ENCODE measurements at places on chromosomes 6 and 20. TPM values are rescaled to one million over a fixed set of nuclear protein-coding genes. Genes with fewer than 3 reads are reported as not detected.

Gene IPCEF1
- polyA plus RNA-seq, result 3.4 TPM

Gene UBE2V1
- 154 TPM for polyA plus RNA-seq

Gene GSTA2
- polyA plus RNA-seq, result 0.51 TPM

Gene DNAJC5
- polyA plus RNA-seq, result 19.9 TPM

Gene COL19A1
- polyA plus RNA-seq, result 0.85 TPM

Gene SPINT4
- polyA plus RNA-seq, result not detected

Gene NDRG3
- polyA plus RNA-seq, result 33.6 TPM

Gene TRAPPC3L
- polyA plus RNA-seq, result 0.48 TPM

Gene MATN4
- 0.12 TPM for polyA plus RNA-seq

Gene COX4I2
- 30.3 TPM for polyA plus RNA-seq

GRCh38 chr6:158849899-158850806, 31.0 kb upstream of the EZR start:
- no peak for DNase-seq

DNA sequence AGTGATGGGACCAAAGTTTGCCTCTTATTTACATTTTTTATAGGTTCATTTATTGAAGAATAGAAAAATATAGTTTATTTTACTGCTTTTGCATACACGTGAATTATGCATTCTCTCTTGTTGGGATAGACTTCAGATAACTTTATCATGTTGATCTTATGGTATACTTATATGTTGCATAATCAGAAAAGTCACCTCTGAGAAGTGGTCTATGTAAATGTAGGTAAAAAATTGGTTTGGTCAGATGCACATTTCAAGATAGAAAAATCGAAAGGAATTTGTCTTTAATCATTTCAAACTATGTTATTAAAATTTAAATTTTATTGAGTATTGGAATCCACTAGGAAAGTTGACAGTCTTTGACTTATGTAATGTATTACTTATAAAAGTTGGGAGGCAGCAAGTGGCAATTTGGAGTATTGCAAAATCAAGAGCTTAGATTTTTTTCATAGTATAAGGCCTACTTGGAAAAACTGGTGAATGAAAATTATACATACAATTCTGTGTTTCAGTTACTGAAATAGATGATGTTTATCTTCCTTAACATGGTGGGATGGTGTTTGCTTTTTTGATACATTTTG, 2.4 kb downstream of the PHF3 start:
- no peak for DNase-seq

GRCh38 chr20:41734506-41734945, 116.3 kb upstream of the CHD6 start:
- peak; percentile 10 for DNase-seq

DNA sequence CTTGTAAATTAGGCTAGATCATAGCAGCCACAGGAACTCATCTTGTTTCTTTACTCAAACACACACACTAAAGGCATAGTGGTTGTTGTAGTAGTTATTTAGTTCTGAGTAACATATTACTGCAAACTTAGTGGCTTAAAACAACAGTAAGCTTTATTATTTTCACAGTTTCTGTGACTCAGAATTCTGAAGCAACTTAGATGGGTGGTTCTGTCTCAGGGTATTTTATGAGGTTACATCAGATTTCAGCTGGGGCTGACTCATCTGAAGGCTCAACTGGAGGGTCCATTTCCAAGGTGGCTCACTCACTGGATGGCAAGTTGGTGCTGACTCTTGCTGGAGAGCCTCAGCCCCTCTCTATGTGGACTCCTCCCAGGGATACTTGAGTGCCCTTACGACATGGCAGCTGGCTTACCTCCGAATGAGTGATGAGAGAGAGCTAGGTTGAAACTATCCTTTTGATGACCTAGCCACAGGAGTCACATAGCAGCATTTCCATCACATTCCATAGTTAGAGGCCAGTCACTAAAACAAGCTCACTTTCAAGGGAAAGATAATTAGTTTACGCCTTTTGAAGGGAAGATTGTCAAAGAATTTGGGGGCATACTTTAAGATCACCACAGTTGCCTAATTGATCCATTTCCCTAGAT, 136.5 kb upstream of the PRND start:
- DNase-seq, result no peak

DNA sequence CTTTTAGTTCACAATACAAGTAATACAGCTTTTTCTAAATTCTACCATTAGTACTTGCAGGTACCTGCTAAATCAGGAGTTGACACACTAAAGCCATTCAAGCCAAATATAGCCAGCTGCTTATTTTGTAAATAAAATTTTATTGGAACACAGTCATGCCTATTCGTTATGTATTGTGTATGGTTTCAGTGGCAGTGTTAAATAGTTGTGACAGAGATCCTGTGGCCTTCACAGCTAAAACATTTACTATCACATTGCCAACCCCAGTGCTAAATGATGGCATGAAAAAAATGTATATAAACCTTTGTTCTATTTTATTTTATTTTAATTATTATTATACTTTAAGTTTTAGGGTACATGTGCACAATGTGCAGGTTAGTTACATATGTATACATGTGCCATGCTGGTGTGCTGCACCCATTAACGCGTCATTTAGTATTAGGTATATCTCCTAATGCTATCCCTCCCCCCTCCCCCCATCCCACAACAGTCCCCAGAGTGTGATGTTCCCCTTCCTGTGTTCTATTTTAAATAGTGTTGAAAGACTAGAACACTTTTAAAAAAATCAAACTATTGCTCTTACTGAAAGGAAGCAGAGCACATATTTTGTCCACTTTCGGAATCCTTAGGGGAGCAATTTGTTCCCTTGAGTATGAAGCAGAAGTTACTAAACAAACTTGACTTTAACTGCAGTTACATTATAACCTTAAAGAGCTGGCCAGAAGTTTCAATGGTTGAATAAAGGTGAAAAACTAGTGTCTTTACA, 115.7 kb downstream of the PRIM2 start:
- no peak for DNase-seq

- no peak for DNase-seq
Measured at GRCh38 chr6:17894905-17895304, 92.5 kb downstream of the KIF13A start.

- DNase-seq, result no peak
Measured at GRCh38 chr20:43774754-43775153, 48.0 kb upstream of the GTSF1L start.

GRCh38 chr6:132995432-132995831, 181.1 kb downstream of the RPS12 start:
- no peak for DNase-seq

DNA sequence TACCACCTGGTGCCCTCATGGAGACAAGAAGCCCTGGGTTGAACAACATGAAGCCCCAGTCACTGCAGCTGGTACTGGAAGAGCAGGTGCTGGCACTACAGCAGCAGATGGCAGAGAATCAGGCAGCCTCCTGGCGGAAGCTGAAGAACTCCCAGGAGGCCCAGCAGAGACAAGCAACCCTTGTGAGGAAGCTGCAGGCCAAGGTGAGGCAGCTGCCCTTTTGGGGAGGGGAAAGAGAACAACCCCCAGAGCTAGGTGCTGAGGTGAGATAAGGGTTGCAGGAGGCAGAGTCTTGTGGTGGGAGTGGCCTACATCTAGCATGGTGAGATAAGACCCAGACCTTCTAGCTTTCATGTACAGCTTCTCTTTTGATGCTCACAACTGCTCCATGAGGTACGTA, 7.0 kb downstream of the CEP250 start:
- DNase-seq, result no peak

DNA sequence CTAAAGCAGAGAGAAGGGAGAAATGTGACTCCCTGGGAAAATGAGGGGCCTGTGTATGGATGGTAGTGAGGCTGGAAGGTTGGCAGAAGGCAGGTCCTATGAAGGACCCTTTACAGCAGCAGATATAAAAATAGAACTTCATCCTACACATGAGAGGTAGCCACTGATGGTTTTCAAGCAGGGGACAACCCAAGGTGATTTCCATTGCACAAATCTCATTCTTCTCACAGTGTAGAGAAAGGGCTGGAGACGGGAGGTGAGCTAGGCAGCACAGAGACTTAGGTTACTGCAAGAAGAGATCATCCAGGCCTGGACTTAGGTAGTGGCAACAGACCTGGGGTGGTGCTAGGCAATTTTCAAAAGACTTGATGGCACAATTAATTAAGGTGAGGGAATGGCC, 30.7 kb downstream of the TRAM2 start:
- no peak for DNase-seq

DNA sequence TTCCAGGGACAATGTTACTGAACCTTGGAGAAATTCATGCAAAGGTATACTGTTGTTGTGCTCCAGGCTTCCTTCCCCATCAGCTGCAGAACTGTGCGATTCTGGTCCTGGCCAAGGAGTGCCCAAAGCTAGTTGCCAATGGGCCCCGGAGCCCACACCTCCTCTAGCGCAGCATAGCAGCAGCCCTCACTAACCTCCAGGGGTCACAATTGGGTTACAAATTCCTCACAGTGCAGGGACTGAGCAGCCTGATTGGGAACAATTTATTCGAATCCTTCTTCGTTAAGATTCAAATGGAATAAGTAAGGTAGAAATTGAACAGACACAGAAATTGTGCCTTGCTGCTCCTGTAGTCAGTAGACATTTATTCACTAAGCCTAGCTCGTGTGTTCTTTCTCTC, 284.9 kb downstream of the PRKN start:
- DNase-seq, result no peak

DNA sequence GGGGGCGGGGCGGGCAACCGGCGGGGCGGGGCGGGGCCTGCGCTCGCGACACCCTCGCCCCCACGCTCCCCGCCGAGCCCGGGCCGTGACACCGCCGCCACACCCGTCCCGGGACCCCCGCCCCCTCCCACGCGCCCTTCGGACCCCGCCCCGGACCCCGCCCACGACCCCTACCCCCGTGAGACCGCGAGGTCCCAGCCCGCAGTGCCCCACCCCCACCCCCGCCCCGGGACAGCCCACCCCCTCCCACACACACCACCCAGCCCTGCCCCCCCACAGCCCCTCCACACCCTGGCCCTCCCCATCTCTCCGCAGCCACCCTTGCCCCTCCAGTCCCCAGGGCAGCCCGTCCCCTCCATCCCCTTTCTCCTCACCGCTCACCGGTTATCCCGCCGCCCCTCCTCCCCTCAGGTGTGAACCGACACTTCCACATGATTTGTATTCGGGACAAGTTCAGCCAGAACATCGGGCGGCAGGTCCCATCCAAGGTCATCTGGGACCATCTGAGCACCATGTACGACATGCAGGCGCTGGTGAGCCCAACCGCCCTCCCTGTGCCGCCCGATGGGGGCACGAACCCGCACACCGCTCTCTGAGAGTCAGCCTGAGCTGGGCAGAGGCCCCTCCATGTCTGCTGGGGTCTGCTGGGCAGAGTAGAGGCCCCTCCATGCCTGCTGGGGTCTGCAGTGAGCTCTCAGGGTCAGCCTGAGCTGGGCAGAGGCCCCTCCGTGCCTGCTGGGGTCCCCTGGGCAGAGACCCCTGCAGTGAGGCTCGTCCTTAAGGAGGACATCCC, 622 bp downstream of the MRGBP start:
- DNase-seq, result no peak

DNA sequence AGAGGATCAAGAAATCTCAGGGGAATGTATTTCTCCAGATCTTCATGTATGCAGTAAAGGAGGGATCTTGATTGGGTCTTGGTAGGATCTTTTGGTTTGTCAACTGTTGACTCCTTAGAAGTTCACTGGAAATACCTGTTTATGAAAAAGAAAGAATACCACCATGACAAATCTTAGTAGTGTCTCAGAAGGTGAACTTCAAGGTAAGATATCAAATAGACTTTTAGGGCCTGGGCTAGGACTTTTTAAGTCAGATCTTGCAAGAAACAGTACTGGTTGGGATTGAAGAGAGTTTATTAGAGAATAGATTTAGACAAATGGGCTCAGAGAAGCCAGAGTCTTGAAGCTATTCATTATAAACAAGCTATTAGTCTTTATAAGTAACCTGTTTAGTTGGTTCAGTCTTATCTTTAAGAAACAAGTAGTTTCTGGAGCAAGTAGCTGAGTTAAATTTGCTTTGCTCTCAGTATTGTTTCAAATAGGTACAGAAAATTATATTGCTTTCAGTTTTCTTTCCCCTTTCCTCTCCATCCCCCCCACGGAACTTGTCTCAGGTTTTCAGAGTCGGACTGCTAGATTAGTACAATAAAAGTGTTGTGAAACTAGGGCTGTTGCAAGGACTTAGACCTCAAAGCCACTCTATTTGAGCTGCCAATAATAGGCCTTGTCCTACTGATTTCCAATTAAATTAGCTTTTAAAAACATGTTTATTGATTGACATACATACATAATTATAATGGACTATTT, 529.1 kb upstream of the CITED2 start:
- DNase-seq, result no peak

GRCh38 chr6:106107043-106107613, 21.0 kb downstream of the PRDM1 start:
- no peak for DNase-seq

DNA sequence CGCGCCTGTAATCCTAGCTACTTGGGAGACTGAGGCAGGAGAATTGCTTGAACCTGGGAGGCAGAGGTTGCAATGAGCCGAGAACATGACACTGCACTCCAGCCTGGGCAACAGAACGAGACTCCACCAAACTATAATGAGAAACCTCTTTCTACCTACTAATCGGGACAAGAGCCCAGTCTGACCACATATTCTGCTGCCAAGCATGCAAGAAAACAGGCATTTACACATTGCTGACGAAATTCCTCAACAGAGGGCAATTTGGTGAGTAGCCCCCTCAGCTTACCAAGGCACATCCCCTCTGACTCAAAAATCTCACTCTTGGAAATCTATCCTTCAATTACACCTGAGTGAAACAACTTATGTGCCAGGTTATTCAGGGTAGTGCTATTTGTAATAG, 81.2 kb downstream of the SLC23A2 start:
- DNase-seq, result no peak

GRCh38 chr20:9214685-9215084, 145.8 kb downstream of the PLCB4 start:
- DNase-seq, result peak; percentile 88

DNA sequence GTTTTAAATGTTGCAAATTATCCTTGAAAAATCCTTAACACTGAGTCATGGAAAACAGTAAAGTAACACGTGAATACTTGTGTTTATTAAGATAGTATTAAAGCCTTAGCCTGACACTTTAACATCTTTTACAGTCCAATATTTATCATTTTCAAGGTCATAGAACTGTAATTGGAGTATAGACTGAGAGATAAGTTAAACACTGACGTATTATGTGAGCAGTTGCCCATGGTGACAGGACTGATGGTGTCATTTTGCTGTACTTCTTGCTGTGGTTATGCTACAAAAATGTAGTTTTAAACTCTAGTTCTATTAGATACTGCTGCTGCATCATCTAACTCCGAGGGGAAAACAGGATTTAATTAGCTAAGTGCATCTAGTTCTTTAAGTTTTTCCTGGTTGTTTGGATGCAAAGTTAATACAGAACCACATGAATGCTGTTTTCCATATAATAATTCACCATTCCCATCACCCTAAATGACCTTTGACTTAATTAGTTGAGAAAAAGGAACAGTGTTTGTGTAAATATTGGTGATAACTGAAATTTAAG, 37.8 kb downstream of the SLC2A12 start:
- no peak for DNase-seq

DNA sequence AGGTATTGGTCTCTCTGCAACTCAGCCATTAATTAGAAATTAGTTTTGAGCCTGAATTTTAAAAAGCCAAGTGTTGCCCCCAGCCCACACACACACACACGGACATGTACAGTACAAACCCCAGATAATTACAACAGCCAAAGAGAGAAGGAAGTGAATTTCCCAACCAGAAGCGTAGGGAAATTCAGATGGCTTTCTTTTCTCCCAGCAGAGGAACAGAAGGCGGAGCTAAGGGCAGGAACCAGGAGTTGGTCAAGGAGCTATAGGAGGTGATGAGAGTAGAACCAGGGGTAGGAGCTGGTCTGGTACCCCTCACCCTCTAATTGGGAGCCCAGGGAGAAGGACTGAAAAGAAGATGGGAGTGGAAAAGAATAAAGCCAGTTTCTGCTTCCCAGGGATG, 3.9 kb upstream of the ZBTB9 start:
- no peak for DNase-seq

- no peak for DNase-seq
Measured at GRCh38 chr6:11023032-11023431, 21.1 kb downstream of the ELOVL2 start.
